ENCODE measurements at places on chromosomes 5 and 9.

DNA sequence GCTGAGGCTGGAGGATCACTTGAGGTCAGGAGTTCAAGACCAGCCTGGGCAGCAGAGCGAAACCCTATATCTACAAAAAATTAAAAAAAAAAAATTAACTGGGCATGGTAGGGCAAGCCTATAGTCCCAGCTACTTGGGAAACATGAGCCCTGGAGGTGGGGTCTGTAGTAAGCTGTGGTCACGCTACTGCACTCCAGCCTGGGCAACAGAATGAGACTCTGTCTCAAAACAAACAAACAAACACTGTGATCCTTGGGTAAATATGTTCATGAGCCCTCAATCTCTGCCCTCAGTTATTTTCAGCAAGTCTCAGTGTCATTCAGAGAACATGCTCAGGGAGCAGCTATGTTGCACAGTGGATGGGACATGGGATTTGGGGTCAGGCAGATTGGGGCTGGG is 76.2 kb downstream of the PTTG1 start:
- no peak for DNase-seq

GRCh38 chr9:136931611-136932130 is 12.9 kb downstream of the FBXW5 start:
- no peak for DNase-seq

- DNase-seq: no peak
These were observed 76.4 kb upstream of the ARAP3 start for GRCh38 chr5:141758310-141758998.

DNA sequence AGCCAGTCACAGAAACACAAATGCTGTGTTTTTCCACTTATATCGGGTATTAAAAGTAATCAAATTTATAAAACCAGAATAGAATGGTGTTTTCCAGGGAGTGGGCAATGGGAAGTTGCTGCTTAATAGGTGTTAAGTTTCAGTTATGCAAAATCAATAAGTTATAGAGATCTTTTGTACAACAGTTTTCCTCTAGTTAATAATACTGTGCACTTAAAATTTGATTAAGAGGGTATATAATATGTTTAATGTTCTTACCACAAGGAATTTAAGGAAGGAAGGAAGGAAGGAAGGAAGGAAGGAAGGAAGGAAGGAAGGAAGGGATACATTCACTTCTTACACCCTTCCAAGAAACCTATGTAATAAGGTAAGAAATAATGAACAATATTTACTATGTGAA is 867.7 kb upstream of the CDH6 start:
- no peak for DNase-seq

- DNase-seq: no peak
These were observed 9.4 kb upstream of the GM2A start for GRCh38 chr5:151243564-151243963.

DNA sequence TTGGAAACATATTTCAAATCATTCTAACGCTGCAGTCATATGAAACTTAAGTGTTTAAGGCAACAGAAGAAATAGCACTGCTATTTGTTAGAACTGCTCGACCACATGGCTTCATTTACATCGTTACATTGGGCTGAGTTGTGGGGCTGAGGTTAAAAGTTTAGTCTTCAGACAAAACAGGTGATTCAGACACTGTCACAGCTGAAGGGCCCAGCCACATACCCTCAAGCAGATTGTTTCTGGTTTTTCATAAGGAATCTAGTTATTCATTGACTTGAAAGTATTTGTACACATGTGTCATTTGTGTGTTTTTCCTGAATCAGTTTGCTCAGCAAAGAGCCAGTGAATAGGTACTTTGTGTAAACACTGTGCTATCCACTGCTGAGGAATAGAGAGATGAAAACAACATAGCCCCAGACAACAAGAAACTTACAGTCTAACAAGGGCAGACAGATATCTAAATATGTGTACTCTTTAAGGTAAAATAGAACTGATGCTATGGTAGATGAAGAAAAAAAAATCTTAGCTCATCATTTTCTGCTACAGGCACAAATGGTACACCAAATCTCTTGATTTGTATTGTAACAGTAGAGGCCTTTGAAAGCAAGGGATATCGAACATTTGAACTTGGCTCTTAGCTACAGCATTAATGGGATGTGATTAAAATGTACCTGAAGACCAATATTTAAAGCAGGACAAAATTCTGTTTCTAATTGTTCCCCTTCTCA is 357.6 kb upstream of the RPS23 start:
- peak; percentile 44 for DNase-seq

DNA sequence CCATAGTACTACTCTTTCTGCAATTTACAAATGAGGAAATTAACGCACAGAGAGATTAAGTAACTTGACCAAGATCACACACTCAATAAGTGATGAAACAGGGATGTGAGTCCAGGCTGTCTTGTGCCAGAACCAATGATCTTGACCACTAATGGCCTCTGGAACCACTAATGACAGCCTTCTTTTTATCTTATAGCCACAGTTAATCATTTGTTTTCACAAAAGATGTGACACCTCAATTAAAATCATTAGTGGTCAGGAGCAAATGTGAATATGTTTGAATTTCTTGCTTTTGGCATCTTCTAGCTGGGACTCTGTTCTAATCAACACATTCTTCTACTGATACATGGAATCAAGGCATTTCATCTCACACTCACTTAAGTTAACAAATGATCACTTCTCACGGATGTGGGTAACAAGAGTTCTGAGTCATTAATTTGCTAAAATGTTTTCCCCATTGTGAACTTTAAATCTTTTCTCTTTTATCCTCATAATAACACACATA is 102.7 kb upstream of the CD180 start:
- DNase-seq: no peak

DNA sequence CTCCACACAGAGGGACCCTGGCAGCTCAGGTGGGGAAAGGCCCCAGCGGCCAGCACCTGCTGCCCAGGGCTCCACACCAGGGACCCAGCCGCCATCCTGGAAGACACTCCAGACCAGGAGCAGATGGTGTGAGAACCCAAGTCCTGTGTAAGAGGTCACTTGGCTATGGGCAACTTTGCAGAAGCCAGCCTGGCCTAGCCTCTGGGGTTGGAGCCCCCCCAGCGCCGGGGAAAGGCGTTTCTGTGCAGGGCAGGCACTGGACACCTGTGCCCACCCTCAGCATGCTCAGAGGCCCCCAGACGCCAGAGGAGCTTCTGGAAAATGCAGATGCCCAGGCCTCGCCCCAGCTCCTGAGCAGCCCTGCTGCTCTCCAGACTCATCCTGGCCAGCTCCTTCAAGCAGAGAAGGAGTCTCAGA is 34.0 kb downstream of the RASGEF1C start:
- no peak for DNase-seq

- DNase-seq: no peak
These were observed 179.9 kb downstream of the GAS1 start for GRCh38 chr9:86767373-86767772.

DNA sequence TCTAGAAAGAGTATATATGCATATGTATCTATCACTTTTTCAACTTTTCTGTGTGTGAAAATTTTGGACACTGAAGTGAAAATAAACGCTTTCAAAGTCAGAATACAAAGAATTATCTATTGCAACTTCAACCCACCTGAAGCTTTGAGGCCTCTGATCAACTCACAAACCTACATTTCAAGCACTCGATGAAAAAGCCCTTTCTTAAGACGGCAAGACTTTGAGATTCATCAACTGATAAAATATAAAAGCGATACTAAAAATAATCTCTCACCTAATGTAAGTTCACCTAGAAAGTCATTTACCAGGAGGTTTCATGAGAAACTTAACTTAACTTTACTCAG is 1.2 kb downstream of the GOLPH3 start:
- peak; percentile 67 for DNase-seq

DNA sequence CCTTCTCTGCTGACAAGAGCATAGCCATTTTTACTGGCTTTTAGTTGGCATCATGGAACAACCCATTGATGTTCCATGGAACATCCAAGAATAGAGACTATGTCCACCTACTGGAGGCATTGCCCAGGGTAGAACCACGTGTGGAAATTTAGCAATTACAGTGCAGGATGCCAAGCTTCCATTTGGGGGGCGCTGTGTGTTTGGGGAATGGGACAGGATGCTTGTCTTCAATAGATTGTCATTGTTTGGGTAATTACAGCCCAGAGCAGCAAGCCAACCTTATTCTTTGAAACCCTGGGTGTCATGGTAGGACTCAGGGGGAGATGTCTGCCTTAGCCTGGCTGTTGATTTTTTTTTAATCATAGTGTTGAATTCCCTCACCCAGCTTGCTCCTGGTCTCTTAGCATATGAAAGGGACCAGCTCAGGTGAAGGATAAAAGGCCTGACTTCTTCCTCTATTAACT is 171.1 kb downstream of the DOCK2 start:
- no peak for DNase-seq

- DNase-seq: no peak
These were observed 8.0 kb downstream of the ENHO start for GRCh38 chr9:34514816-34515215.

GRCh38 chr5:625516-625915 is 13.4 kb downstream of the CEP72 start:
- DNase-seq: no peak

DNA sequence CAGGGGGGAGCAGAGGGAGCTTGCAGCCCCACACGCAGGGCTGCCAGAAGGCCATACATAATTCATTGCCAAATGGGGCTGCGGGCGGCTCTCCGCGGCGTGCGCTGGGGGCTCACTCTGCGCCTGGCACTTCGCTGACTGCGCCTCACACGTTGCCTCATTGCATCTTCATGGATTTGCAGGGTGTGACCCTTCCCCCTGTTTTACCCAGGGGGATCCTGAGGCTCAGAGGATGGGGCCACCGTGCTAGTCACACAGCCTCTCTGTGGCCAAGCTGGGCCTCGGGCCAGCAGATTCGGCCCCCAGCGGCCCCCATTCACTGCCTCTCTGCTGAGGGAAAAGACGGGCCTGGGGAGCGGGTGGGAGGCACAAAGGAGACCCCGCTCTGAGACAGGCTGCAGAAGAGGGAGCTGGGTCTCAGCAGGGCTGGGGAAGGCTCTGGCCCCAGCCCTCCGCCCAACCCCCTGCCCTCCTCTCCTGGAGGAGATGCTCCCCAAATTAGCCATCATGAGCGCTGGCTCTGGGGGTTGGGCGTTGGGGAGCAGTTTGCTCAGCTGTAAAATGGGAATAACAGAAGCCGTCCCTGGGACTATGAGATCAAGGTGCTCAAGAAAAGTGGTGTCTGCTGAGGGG is 115.5 kb downstream of the C9orf50 start:
- no peak for DNase-seq

DNA sequence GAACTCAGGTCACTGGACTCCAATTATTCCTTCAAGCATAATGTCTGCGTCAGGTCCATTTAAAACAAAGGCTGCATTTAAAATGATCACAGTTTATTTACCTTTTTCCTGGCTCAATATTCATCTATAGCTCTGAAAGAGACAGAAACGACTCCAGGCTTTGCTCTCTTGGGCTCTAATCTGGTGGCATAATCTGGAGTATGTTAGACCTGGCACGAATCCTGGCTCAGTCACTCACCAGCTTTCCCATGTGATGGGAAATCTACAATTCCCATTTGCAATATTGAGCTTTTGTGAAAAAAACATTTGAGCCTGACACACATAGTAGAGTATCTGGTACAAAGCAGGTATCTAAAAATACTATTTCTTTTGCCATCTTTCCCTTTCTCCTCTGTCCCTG is 155.8 kb downstream of the SEMA6A start:
- DNase-seq: no peak

DNA sequence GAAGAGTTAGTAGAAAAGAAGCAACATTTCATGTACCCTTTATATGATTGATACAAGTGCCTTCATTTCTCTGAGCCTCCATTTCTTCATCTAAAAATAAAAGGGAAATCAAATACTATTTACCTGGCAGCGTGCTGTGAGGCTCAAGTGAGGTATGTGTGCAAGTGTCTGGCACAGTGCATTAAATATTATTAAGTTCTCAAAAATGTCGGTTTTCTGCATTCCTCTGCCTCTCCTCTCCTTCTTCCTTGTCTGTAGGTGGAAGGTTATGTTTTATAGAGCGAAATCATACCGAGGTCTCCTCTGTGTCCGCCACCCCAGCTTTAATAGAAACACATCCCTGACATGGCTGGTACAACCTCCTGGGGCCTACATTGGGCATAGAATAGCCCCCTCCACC is 93.0 kb downstream of the FGF18 start:
- DNase-seq: no peak

DNA sequence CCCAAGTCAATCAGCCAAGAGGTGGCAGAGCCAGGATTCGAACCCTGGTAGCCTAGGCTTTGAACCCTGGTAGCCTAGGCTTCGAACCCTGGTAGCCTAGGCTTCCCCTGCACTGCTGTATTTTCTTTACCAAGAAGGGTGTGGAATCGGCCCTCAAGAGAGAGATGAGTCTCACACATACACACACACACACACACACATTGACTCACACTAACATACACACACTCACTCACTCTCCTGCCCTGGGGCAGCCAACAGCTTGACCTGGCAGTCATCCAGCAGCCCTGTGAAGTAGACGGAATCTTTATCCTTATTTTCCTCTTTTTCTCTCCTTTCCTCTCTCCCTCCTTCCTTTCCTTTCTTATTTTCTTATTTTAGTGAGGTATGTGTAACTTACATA is 55.4 kb upstream of the RPL26L1 start:
- DNase-seq: peak; percentile 84

DNA sequence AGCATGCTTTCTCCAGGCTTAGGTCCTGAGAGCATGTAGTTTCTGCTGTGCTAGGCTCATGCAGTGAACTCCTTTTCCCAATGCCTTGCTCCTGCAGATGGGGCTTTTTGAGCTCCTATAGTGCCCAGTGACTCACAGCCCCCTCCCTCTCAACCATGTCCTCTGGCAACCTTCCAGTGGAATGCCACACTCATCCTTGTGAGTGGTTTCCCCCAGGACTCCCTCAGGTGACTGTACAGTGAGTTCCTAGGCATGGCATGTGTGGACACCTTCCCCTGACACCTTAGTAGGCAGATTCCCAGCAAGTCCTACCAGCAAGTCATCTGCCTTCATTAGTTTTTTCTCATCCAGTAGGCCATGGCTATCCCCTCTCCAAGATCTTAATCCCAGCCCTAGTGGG is 72.4 kb upstream of the CXCL14 start:
- DNase-seq: no peak

DNA sequence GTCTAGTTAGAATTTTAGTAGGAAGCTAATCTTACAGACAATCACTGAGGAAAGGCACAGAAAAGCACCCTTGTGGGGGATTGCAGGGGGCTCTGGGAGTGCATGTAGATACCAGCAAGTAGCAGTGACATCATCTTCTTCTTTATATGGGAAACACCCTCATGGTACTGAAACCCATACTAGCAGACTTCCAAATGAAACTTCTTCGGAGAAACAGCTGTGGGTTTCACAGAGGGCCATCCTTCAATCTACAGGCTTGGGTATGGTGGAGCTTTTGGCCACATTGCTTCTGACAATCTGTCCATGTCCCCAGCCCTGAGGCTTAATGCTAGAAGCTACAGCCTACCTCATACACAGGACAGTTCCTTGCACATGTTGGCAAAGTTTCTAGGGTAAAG is 165.2 kb upstream of the NFIB start:
- no peak for DNase-seq

- peak; percentile 62 for DNase-seq
These were observed 57.4 kb upstream of the PRSS3 start for GRCh38 chr9:33737811-33738606.

DNA sequence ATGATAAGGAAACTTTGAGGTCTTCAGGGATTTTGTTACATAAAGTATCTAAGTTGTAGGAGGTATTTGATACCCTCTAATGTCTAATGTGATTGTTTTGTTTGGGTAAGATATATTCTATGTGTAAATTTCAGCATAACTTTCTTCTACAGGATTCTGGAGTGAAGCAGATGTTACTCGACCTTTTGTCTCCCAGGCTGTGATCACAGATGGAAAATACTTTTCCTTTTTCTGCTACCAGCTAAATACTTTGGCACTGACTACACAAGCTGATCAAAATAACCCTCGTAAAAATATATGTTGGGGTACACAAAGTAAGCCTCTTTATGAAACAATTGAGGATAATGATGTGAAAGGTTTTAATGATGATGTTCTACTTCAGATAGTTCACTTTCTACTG is 6.0 kb downstream of the MRPS30 start:
- DNase-seq: peak; percentile 25

All from endothelial cell of umbilical vein (primary cell).